ENCODE measurements at places on chromosomes 13 and 19.

- H3K4me3 ChIP-seq = no peak overlapping the region
- no peak overlapping the region for H3K27ac ChIP-seq
- H3K36me3 ChIP-seq = no peaks in the 10 kb centered on the region
- H3K4me1 ChIP-seq = no peaks in the 10 kb centered on the region
These were observed 325.8 kb downstream of the LMO7 start for GRCh38 chr13:75961911-75962310.

DNA sequence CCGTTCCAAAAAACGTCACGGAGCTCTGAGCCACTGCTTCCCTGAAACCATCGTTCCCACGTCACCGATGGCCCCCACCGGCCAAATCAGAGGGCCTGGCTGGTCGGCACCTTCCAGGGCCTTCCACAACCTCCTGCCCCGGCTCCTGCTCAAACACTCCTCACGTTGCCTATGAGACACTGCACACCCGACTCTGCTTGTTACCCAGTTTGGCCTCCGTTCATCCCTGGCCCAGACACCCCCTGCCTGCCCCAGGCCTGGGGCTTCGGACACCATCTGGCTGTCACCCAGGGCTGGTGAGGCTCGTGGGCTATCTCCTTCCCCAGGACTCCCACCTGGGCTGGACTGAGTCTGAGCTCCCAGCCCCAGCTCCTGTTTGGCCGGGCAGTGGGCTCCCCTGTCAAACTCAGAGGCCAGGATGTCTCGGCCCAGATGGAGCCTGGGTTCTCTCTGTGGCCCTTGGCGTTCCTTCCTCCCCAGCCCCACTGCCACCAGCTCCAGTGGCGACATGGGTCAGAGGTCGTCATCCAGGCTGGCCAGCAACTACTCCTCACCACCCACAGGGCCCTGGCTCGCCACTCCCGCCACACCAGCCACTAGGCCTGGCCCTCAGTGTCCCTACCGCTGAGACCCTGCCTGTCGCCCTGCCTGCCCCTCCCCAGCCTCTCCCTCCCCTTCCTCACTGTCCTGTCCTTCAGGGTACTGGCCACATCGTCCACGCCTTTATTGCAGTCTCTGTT lies 17.7 kb downstream of the CERS1 start:
- no peaks in the 10 kb centered on the region for H3K4me1 ChIP-seq
- no peaks in the 10 kb centered on the region for H3K27me3 ChIP-seq
- no peak overlapping the region for H3K4me3 ChIP-seq

- H3K27ac ChIP-seq = no peak overlapping the region
- no peak for DNase-seq
- H3K36me3 ChIP-seq = no peaks in the 10 kb centered on the region
- H3K4me1 ChIP-seq = no peaks in the 10 kb centered on the region
- no peaks in the 10 kb centered on the region for H3K27me3 ChIP-seq
These were observed 9.3 kb upstream of the LAIR1 start for GRCh38 chr19:54373781-54374631.

- no peak overlapping the region for H3K27ac ChIP-seq
- H3K27me3 ChIP-seq = no peaks in the 10 kb centered on the region
- no peak for DNase-seq
- no peaks in the 10 kb centered on the region for H3K36me3 ChIP-seq
These were observed 239.7 kb upstream of the HTR2A start for GRCh38 chr13:47136504-47136941.

DNA sequence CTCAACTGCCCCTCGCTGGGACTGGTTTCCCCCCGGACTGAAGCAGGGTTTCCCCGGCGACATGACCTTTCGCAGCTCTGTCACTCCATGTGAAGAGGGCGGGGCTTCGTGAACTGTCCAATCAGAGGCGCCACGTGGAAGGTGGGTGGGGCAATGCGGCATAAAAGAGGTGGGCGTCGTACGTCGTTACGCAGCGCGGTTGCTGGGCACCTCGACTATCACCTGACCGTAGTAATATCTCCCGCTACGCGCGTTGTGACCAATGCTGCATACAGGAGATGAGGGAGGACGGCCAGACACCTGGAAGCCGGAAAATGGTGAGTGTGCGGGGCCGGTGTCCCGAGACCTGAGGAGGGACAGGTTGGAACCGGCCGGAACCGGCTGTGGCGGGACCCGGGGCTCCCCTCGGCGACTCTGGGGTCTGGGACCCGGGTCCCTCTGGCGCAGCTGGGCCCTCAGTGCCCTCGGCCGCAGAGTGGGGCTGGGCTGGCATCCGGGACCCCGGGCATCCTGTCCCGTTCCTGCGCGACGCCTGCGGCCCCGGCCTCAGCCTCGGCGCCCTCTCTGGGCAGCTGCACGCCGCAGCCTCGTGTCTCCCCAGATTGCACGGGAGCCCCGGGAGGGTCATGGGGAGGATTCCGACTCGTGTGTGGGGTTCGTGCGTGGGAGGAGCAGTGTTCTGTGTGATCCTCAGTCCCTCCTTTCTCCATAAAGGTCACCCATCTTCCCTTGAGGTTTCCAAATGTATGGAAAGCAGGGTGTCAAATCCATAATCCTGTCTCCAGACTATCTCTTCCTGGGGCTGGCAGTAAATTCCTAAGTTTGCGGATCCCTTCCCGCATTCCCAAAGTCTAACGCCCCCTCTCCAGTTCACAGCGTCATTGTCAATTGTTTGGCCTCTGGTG lies 32.2 kb downstream of the ZNF136 start:
- no peaks in the 10 kb centered on the region for H3K36me3 ChIP-seq
- H3K4me1 ChIP-seq = no peaks in the 10 kb centered on the region
- no peak for DNase-seq
- H3K27me3 ChIP-seq = no peaks in the 10 kb centered on the region
- H3K27ac ChIP-seq = no peak overlapping the region
- no peak overlapping the region for H3K4me3 ChIP-seq

DNA sequence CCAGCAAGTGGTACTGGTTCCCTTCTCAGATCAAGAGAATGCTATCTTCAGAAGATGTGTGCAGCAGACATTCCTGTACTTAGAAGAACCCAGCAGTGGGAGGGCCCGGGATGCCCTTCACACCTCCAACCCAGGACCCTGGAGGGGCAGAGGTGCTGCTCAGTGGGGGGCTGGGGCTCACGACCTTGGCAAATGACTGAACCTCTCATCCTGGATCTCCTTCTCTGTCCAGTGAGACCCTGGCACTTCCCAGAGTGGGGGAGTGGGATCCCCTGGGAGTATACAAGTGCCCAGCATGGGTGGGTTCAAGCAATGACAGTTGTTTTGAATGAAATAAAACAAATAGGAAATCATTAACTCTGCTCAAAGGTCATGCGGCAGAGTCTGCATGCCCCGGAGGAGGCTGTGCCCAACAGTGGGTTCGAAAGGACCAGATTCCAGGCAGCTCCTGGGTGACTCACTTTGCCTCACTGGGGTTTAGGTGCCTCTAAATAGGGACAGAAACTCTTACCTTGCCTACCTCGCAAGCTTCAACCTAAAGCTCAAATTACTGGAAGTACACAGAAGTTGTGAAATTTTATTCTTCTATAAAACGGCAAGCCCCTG lies 26.9 kb downstream of the GGACT start:
- no peaks in the 10 kb centered on the region for H3K27me3 ChIP-seq
- no peak for DNase-seq
- no peak overlapping the region for H3K27ac ChIP-seq
- no peaks in the 10 kb centered on the region for H3K36me3 ChIP-seq

DNA sequence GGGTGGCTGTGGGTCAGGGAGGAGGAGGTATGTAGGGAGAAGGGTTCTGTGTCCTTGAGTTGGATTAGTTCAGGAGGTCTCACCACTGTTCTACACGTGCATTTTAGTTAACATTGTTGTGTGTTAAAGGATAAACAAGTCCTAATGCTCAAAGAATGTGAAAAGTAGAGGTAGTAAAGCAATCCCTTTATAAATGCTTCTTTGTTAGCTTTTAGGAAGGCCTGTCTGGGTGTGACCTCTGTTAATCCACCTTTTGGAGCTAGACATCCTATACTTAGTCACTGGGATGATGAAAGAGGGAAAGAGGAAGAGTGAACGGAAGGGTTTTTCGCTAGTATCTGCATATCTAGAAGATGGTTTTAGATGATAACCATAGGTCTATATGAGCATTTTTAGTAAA lies 42.2 kb upstream of the FLT1 start:
- H3K27me3 ChIP-seq = no peaks in the 10 kb centered on the region
- H3K36me3 ChIP-seq = no peaks in the 10 kb centered on the region
- no peak overlapping the region for H3K4me3 ChIP-seq
- no peaks in the 10 kb centered on the region for H3K4me1 ChIP-seq
- no peak overlapping the region for H3K27ac ChIP-seq

GRCh38 chr13:68850160-68850559 lies 1257.5 kb upstream of the ATXN8OS start:
- no peak overlapping the region for H3K27ac ChIP-seq
- no peak for DNase-seq
- H3K27me3 ChIP-seq = no peaks in the 10 kb centered on the region
- H3K36me3 ChIP-seq = no peaks in the 10 kb centered on the region
- H3K4me1 ChIP-seq = no peaks in the 10 kb centered on the region

GRCh38 chr19:44718441-44719261 lies 19.7 kb downstream of the CEACAM16 start:
- DNase-seq = no peak
- H3K36me3 ChIP-seq = no peaks in the 10 kb centered on the region
- H3K4me3 ChIP-seq = peak overlapping the region; percentile 19
- H3K27ac ChIP-seq = peak overlapping the region; percentile 88
- H3K4me1 ChIP-seq = peaks cover 35% of the 10 kb centered on the region
- H3K27me3 ChIP-seq = no peaks in the 10 kb centered on the region

GRCh38 chr19:33024398-33024797 lies 40.3 kb downstream of the RHPN2 start:
- H3K36me3 ChIP-seq = peaks cover 13% of the 10 kb centered on the region
- H3K4me1 ChIP-seq = no peaks in the 10 kb centered on the region
- no peaks in the 10 kb centered on the region for H3K27me3 ChIP-seq
- H3K4me3 ChIP-seq = no peak overlapping the region
- DNase-seq = no peak
- no peak overlapping the region for H3K27ac ChIP-seq

GRCh38 chr13:45928176-45928575 lies 76.6 kb upstream of the SIAH3 start:
- no peaks in the 10 kb centered on the region for H3K36me3 ChIP-seq
- H3K27me3 ChIP-seq = no peaks in the 10 kb centered on the region
- H3K4me1 ChIP-seq = no peaks in the 10 kb centered on the region
- no peak overlapping the region for H3K27ac ChIP-seq
- H3K4me3 ChIP-seq = no peak overlapping the region
- DNase-seq = no peak

DNA sequence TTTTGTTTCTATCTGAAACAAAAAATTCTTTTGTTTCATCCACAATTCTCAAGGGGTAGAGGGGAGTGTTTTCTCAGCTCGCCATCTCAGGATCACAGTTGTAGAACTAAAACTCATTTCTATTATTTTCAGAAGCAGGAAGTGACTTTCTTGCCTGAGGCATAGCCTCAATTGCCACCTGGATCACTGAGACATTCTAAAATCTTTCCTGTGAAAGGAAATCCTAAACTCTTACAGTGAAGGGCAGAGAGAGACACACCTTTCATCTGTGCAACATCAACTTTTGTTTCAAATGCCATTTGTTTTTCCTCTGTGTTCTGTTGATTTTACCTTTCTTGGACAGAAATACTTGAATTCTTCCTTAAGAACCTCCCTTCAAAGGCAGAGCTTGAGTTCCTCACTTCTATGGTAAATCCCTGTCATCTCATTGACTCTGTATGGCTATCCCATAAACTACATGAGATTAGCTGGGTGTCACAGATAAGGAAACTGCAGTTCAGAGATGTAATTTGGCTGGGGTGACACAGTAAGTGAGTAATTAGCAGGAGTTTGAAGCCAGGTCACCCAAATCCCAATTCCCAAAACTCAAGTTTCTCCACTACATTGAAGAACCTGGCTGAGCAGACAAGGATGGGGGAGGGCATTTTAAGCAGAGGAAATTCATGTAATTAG lies 224.4 kb upstream of the HTR2A start:
- no peaks in the 10 kb centered on the region for H3K36me3 ChIP-seq
- H3K4me3 ChIP-seq = no peak overlapping the region
- H3K4me1 ChIP-seq = no peaks in the 10 kb centered on the region
- DNase-seq = no peak

DNA sequence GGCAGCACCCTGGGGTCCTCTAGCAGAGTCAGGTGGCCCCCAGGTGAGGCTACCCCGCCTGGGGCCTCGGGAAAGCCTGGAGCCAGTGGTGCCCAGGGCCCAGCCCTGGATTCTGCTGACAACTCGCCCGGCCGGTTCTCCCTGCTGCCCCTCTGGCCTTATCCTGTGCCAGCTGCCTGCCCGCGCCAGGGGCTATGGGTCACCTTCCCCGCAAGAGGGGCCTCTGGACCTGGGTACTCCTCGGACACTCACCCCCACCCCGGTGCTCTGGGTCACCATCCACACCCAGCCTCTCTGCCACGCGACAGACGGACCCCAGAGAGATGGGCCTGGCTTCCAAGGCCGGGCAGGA lies 24.0 kb downstream of the ZBTB7A start:
- no peak overlapping the region for H3K27ac ChIP-seq
- H3K4me1 ChIP-seq = no peaks in the 10 kb centered on the region
- H3K27me3 ChIP-seq = no peaks in the 10 kb centered on the region

DNA sequence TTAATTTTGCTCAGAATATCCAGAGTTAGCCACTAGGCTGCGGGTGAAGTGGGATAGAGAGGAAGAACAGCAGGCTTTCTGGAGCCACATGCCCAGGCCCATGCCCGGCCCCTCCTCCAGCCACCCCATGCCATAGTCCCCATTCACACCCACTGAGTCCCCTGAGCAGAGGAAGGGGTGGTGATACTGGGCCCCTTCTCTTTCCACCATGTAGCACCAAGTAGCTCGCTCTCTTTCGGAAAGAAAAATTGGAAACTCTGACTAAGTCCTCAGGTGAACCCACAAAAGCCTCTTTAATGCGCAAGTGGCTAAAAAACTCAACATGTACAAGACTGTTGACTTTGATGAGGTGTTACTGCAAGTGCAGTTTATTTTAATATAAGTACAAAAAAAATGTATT lies 76.7 kb upstream of the GPR183 start:
- no peak overlapping the region for H3K27ac ChIP-seq
- DNase-seq = no peak
- H3K4me1 ChIP-seq = no peaks in the 10 kb centered on the region
- H3K27me3 ChIP-seq = no peaks in the 10 kb centered on the region
- H3K36me3 ChIP-seq = no peaks in the 10 kb centered on the region

- no peak overlapping the region for H3K27ac ChIP-seq
- no peaks in the 10 kb centered on the region for H3K4me1 ChIP-seq
- H3K4me3 ChIP-seq = no peak overlapping the region
- H3K36me3 ChIP-seq = no peaks in the 10 kb centered on the region
These were observed 2.7 kb downstream of the NBEA start for GRCh38 chr13:34944751-34945150.

DNA sequence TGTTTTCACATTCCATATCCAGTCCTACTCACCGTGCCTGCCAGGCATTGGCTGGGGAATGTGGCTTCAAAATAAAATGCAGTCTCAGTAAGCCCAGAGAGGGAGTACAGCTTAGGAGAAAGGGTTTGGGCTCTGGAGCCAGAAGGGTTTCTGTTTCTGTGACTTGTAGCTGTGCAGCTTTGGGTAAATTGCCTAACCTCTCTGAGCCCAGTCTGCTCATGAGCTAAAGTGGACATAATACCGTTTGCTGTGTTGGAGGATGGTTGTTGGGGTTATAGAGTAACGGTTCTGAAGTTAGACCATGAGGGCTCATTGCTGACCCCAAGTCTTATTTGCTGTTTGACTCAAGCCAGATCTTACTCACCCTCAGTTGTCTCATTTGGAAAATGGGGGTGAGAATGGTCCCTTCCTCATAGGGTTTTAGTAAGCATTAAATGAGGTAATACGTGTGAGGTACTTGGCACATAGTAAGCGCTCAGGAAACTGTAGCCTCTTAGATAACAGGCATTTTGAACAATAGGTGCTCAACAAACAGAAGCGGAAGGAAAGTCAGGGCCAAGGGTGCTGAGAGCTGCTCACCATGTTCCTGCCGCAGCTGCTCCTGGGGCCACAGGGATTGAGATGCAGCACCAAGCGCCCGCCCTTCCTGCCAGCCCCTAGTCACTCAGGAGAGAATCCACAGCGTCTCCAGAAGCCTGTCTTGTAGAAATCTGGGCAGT lies 45.5 kb downstream of the C13orf42 start:
- no peak overlapping the region for H3K27ac ChIP-seq
- peaks cover 2% of the 10 kb centered on the region for H3K4me1 ChIP-seq
- H3K36me3 ChIP-seq = no peaks in the 10 kb centered on the region
- DNase-seq = no peak
